ENCODE measurements at places on chromosomes 5 and 9. TPM values are rescaled to one million over a fixed set of nuclear protein-coding genes. Genes with fewer than 3 reads are reported as not detected.

Gene GALT
- 61.6 TPM for total RNA-seq

Gene MARVELD2
- 0.74 TPM for total RNA-seq

Gene GAPT
- not detected for total RNA-seq

Gene TEX10
- 20.4 TPM for total RNA-seq

Gene UHRF2
- total RNA-seq = 84.6 TPM

Gene CANX
- total RNA-seq = 572 TPM

Gene TRPM3
- not detected for total RNA-seq

Gene PCDHB14
- total RNA-seq = not detected

- H3K36me3 ChIP-seq = no peaks in the 10 kb centered on the region
- no peak overlapping the region for H3K27ac ChIP-seq
- DNase-seq = no peak
- peaks cover 26% of the 10 kb centered on the region for H3K4me1 ChIP-seq
- H3K27me3 ChIP-seq = peaks cover 35% of the 10 kb centered on the region
Measured at GRCh38 chr5:68440651-68441050, 225.1 kb downstream of the PIK3R1 start.

DNA sequence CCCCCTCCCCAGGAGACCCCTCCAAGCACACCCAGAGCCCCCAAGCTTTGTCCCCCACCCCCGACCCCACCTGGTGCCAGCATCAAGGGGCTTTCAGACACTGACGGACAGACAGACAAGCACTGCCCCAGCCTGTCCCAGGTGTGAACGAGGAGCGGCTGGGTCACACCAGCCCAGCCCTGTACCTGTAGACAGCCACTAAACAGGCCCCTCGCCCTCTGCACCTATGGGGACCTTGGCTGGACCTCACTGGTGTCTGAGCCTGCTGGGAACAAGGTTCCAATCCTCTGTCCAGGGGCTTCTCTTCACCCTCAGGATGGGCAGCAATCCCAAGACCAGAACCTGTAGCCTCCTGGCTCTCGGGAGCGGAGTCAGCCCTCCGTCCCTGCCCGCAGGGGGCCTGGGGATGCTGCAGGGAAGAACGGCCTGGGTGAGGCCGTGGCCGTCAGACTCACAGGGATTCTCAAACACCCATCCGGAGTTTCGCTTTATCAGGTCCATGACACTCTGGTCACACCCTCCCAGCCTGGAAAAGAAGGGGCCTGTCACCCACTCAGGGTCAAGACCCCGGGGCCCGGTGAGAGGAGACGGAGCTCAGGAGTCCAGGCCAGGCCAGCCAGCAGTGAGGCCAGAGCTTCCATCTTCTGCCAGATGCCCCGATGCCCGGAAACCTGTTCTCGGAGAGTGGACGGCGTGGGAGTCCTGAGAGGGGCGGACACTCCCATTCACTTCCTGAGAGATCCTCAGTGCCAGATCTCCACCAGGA, 2.8 kb downstream of the LCN6 start:
- no peak overlapping the region for H3K27ac ChIP-seq
- H3K4me3 ChIP-seq = no peak overlapping the region
- peaks cover 9% of the 10 kb centered on the region for H3K27me3 ChIP-seq
- no peak for DNase-seq
- peaks cover 30% of the 10 kb centered on the region for H3K4me1 ChIP-seq

DNA sequence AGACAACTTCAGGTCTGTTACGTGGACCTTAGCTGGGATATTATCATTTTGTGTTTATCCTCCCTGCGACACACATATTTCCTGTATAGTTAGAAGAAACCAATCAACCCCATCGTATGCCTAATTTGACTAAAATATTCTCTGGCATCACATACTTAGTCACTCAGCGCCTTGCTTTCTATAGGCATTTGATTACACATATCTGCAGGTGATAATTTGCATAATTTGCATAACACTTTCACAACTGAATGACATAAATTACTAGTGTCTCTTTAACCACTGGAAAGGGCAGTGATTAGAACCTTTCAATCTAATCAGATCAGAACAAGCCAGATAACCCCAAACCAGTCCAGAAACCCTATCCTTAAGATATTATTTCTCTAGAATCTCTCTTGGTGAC, 390.2 kb downstream of the TLR4 start:
- no peak overlapping the region for H3K27ac ChIP-seq
- H3K4me3 ChIP-seq = no peak overlapping the region
- H3K27me3 ChIP-seq = no peaks in the 10 kb centered on the region
- no peaks in the 10 kb centered on the region for H3K4me1 ChIP-seq

GRCh38 chr5:17831279-17831678, 197.0 kb downstream of the TAF11L14 start:
- no peaks in the 10 kb centered on the region for H3K4me1 ChIP-seq
- no peak overlapping the region for H3K4me3 ChIP-seq
- DNase-seq = no peak
- no peak overlapping the region for H3K27ac ChIP-seq
- H3K27me3 ChIP-seq = no peaks in the 10 kb centered on the region

DNA sequence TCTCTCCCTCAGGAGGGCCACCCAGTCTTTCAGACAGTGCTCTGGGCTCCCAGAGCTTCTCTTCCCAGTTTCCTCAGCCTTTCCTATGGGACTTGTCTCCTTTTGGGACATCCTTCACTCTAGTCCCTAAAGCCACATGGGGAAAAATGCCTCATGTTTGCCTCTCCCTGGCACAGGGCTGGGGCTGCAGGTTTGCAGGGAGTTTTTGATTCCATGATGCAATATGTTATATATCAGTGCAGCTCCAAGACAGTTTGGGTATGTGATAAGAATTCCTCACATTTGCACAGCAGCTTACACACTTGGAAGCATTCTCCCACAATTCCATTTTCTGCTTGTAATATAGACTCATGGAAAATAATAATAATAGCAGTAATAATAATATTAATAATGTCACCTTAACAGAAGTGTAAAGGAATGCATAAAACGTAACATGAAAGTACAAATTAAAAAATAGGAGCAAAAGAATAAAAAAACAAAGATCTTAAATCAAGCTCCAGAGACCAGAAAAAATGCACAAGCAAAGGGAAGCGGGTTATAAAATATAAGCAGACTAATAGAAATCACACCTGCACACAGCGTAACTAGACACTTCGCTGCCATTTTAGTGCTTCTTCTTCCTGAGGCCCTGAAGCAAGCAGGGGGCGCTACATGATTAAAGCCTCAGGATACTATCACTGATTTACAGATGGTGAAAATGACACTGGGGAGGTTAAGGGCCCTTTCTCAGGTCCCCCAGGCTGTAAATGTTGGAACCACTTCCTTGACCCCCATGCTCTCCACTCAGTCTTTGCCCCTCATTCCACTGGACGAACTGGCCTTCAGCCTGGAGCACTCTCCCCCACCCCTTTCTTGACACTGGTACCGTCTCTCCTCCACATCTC, 70.0 kb upstream of the IL17B start:
- no peaks in the 10 kb centered on the region for H3K27me3 ChIP-seq
- no peak for DNase-seq
- no peaks in the 10 kb centered on the region for H3K36me3 ChIP-seq

DNA sequence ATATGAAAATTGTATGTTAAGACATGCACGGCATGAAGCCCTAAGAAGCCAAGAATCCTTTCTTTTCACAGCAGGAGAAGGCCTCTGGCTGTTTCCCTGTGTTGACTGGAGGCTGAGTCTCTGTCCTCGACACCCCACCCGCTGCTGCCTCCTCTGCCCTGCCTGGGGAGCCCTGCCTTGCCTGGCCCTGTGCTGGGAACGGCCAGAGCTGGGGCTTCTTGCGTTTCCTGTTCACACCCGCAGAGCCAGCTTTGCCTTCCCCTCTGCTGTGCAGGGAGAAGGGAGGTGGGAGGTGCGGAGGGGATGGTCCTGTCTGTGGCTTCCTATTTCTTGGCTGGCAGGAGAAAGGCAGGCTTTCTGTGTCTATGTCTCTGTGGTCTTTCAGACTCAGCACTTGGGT, 6.9 kb upstream of the GMCL2 start:
- no peak overlapping the region for H3K27ac ChIP-seq
- no peak for DNase-seq
- peaks cover 15% of the 10 kb centered on the region for H3K4me1 ChIP-seq
- H3K4me3 ChIP-seq = no peak overlapping the region
- H3K36me3 ChIP-seq = no peaks in the 10 kb centered on the region
- H3K27me3 ChIP-seq = peaks cover 18% of the 10 kb centered on the region

DNA sequence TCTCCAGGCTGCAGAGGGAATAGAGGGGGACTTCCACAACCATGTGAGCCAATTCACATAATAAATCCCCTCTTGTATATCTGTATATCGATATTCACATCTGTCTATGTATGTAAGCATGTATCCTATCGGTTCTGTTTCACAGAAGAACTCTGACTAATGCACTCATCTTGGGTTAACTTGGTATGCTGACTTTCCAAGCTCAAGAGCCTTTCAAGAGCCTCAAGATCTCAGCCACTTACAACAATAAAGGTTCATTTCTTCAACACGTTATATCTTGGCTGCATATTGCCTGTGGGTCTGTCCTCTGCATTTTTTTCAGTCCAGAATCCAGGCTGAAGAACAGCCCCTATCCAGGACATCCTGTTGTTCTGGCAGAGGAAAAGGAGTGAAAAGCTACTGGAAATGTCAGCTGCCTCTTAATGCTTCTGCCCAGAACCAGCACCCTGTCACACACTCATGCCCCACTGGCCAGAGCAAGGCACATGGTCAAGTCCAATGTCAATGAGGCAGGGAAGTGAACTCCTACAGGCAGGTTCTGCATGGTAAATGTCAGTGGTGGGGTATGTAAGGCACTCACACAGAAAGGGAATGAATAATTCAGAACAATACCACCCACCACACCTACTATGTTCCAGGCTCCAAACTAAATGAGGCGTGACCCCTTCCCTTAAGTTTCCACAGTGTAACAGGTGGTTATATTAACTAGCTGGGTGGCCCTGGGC, 91.6 kb upstream of the ICE1 start:
- H3K4me1 ChIP-seq = no peaks in the 10 kb centered on the region
- no peak for DNase-seq
- H3K36me3 ChIP-seq = peaks cover 1% of the 10 kb centered on the region
- H3K27me3 ChIP-seq = no peaks in the 10 kb centered on the region

DNA sequence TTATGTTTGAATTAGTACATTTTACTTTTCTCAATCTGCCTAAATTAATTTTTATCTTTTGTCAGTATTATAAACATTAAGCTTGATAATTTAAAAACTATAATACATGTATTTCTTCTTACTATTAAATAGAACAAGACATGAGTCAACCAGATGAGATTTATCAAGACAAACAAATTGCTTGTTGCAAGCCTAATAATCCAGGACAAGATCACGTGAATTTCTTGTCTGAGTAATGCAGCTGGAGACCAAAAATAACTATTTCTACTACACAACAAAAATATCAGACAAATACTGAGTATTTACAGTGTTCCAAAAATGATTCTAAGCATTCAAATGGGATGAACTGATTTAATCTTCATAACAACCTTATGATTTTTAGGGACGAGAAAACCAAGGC, 339.1 kb upstream of the PRR16 start:
- no peak for DNase-seq
- H3K4me3 ChIP-seq = no peak overlapping the region
- H3K4me1 ChIP-seq = no peaks in the 10 kb centered on the region
- no peaks in the 10 kb centered on the region for H3K27me3 ChIP-seq
- H3K27ac ChIP-seq = no peak overlapping the region

DNA sequence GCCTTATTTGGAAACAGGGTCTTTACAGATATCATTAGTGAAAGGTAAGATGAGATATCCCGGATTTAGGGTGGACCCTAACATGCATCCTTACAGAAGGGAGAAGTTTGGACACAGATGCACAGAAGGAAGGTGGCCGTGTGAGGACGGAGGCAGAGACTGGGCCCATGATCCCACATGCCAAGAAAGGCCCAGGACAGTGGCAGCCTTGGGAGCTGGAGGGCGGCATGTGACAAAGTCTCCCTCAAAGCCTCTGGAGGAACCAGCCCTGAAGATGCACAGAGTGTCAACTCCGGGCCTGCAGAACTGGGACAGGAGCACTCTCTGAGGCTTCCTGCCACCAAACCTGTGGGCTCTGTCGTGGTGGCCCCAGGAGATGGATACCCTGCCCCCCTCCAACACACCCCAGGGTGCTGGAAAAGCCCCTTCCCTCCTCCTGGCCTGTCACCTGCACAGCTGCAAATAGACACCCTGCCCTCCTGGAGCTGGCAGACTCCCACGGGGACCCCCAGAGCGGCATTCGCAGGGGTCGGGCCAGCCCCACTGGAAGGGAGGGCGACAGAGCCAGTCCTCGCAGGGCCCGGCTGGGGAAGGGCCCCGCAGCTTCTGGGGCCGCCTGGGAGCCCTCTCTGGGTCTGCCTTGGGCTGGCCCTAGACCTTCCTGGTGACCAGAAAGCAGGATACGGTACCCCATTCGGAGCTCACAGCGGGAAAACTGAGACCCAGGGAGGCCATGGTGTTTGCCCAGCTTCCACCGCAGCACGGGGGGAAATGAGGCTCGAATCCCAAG, 7.9 kb downstream of the NACC2 start:
- no peak overlapping the region for H3K27ac ChIP-seq
- H3K4me3 ChIP-seq = no peak overlapping the region
- no peak for DNase-seq

GRCh38 chr9:133703591-133704399, 34.4 kb downstream of the SARDH start:
- H3K27ac ChIP-seq = no peak overlapping the region
- DNase-seq = no peak
- no peaks in the 10 kb centered on the region for H3K36me3 ChIP-seq

- peaks cover 1% of the 10 kb centered on the region for H3K36me3 ChIP-seq
- DNase-seq = no peak
- H3K4me3 ChIP-seq = no peak overlapping the region
- no peaks in the 10 kb centered on the region for H3K4me1 ChIP-seq
- no peak overlapping the region for H3K27ac ChIP-seq
Measured at GRCh38 chr9:90659650-90660364, 17.2 kb upstream of the DIRAS2 start.

DNA sequence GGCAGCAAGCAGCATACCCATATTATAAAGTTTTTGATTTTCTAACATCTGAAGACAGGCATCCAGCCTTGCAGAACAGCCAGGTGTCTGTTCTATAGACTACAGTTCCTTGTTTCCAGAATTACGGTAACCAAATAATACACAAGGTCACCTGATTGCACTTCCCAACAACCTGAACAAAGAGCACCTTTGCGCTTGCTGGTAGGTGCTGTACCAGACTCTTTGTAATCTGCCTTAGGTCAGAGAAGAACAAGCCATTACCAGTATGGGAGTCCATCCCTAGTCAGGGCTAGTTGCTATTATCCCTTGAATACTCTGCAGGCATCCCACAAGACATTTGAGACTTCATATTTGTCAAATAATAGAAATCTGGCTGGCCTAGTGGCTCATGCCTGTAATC, 256.2 kb downstream of the ARRDC3 start:
- H3K27ac ChIP-seq = no peak overlapping the region
- DNase-seq = no peak
- no peak overlapping the region for H3K4me3 ChIP-seq
- peaks cover 2% of the 10 kb centered on the region for H3K36me3 ChIP-seq

DNA sequence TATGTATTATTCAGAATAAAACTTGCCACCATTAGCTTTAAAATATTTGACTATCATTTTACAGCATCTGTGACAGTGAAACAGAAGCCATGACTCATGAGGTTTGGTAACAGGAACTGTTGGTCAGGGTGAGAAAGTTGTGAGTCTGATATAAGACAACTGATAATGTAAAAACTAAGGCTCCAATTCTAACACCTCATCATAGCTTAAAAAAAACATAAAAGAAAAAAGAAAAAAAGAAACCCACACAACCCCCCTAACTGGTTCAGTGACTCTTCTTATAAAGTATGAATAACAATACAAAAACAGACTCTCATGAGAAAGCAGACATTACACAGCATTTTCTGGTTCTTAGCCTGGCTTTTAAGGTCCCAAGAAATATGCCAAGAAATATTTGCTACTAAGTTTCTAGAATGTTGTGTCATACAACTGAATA, 85.8 kb downstream of the MRPS27 start:
- H3K36me3 ChIP-seq = peaks cover 25% of the 10 kb centered on the region
- peak; percentile 20 for DNase-seq
- H3K4me3 ChIP-seq = peak overlapping the region; percentile 63
- H3K4me1 ChIP-seq = peaks cover 36% of the 10 kb centered on the region

Measured in activated T-cell treated with anti-CD3 and anti-CD28 coated beads, Interleukin-2, amount 50 U/mL, for 72 hours (primary cell).